ENCODE measurements at places on chromosomes 4 and X. TPM values are rescaled to one million over a fixed set of nuclear protein-coding genes. Genes with fewer than 3 reads are reported as not detected.

- H3K27ac ChIP-seq = no peak overlapping the region
- no peaks in the 10 kb centered on the region for H3K36me3 ChIP-seq
- H3K27me3 ChIP-seq = no peaks in the 10 kb centered on the region
- peaks cover 15% of the 10 kb centered on the region for H3K4me1 ChIP-seq
- no peak overlapping the region for H3K4me3 ChIP-seq
Observed at GRCh38 chr4:48027653-48028052, 11.1 kb downstream of the NIPAL1 start.

- H3K4me1 ChIP-seq = peaks cover 10% of the 10 kb centered on the region
- no peak for DNase-seq
- no peak overlapping the region for H3K27ac ChIP-seq
Observed at GRCh38 chr4:140135529-140136088, 18.4 kb downstream of the MAML3 start.

Gene PDGFC
- 4.7 TPM for total RNA-seq

- no peak for DNase-seq
- no peaks in the 10 kb centered on the region for H3K27me3 ChIP-seq
- no peaks in the 10 kb centered on the region for H3K36me3 ChIP-seq
- no peaks in the 10 kb centered on the region for H3K4me1 ChIP-seq
Observed at GRCh38 chrX:153627675-153628111, 19.3 kb upstream of the DUSP9 start.

All from neural progenitor cell (in vitro differentiated cells).